ENCODE measurements at places on chromosomes 2 and 18. TPM values are rescaled to one million over a fixed set of nuclear protein-coding genes. Genes with fewer than 3 reads are reported as not detected.

The IL18R1 gene
- polyA plus RNA-seq, result 0.14 TPM

The DHRS9 gene
- not detected for polyA plus RNA-seq

The TXNDC9 gene
- polyA plus RNA-seq, result 33.9 TPM

The PLGLB1 gene
- 0.19 TPM for polyA plus RNA-seq

The GALR1 gene
- polyA plus RNA-seq, result not detected
